ENCODE measurements at places on chromosomes 16 and 17.

DNA sequence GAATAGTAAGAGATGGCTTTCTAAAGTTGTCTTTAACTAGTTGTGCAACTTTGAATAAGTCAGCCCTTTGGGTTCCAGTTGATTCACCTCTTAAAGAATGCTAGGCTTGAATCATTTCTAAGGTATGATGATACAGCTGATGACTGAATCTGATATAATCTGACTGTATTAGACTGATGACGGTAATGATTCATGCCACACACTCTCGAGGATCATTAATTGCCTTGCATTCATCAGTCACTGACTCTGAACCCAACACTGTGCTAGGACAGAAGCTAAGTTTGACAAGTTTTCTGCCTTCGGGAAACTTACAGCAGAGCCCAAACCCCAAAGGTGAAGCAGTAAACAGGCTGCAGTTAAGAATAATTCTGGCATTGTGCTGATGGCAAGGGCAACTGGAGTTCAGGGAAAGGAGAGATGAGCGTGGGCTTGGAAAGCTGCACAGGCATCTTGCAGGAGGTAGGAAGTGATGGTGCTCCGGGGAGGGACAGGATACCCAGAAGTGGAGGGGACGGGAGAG, 25.8 kb downstream of the ASIC2 start:
- no peak for DNase-seq

DNA sequence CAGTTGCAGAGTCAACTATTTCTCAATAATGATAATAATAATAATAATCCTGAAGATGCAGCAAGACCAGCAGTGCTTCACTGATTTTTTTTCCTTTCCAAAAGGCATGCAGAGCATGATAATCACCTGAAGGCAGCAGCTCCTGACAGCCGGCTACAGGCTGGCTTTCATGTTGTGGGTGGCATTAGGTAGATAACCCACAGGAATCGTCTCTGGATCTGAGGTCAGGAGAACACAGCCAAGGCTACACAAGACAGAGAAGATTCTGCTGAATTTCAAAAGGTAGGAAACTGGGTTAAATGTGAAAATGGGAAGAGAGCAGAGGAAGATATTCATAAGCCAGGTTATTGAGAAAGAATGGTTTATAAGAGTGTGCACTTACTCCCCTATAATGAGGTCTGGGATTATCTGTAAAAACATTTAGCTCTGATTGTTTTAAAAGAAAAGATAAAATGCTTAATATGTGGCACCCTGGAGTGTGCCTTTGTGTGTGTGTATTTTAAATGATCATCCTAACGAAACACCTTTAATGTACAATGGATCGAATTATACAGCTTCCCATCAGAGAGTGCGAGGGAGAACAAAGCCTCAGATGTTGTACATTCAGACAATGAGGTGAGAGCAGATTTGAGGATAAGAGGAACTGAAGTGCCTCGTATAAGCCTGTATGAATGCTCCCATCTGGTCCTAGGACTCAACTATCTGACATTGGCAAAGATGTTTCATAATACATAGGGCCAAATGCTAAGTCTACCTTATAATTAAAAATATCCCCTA, 273.1 kb downstream of the PHKB start:
- DNase-seq, result no peak

DNA sequence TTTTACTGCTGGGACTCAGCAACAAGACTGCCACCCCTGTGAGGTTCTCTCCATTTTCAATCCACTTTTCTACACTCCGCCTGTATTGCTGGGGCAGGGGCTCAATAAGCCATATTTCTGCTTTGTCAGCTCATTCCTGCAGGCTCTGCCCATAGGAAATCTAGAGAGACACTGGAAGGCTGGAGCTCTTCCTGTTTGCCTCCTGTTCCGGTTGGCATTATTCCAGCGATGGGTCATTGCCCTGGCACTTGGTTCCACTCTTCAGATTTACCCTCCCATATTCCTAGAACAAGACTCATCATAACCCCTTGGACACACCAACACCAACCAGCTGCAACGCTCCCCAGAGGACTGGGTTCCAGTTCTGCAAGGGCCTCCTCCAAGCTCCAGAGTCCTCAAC, 210.4 kb downstream of the CA10 start:
- DNase-seq, result no peak

- no peak for DNase-seq
Observed at GRCh38 chr16:67240506-67240905, 6.8 kb downstream of the FHOD1 start.

GRCh38 chr17:15261802-15262290, 3.3 kb downstream of the PMP22 start:
- DNase-seq, result no peak

DNA sequence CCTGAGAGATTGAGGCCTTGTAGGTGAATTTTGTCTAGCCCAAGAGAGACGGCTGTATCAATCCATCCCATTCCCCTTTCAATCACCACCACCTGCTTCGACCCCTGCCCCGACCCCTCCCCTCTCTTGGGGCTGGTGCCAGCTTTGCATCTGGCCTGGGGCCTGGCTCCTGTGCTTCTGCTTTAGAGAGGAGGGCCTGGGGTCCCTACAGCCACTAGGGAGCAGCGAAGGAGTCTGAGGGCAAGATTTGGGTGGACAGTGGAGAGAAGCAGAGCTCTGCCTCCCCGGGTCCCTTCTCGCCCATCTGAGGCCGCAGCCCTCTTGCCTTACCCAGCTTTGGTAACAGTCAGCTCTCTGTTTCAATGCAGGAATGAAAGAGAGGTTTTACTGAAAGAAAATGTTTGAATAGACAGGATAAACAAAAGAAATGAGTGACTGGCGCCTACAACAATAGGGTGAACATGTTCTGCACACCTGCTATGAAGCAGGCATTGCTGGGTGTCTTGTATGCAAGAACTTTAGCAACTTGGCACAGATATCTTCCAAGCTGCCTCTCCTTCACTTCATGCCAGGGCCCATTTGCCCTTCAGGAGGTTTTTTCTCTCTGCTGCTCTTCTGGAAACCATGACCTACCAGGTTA, 57.4 kb downstream of the SLC47A1 start:
- DNase-seq, result no peak

- no peak for DNase-seq
Observed at GRCh38 chr17:40687106-40687505, 16.4 kb downstream of the KRT24 start.

- DNase-seq, result peak; percentile 42
Observed at GRCh38 chr17:17141860-17142552, 64.1 kb downstream of the PLD6 start.

- DNase-seq, result no peak
Observed at GRCh38 chr16:79536958-79537357, 63.6 kb downstream of the MAF start.

- DNase-seq, result no peak
Observed at GRCh38 chr16:53915452-53916160, 211.7 kb downstream of the FTO start.

DNA sequence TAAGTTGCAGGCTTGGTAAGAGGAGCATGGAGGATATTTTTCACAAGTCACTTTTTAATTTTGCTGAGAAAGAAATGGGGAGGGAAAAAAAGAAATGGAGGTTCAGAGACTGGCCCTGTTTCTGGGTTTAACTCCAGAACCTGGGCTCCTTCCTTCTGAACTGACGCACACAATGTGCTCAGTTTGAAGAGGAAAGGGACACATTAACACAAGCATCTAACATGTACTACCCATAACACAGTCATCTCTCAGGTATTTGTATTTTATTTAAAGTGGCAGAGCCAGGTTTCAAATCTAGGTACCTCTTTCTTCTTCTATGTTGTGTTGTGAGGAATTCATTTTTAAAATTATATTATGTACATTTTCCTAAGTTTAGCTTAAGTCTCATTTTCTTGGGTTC, 5.3 kb upstream of the TMEM100 start:
- DNase-seq, result no peak

DNA sequence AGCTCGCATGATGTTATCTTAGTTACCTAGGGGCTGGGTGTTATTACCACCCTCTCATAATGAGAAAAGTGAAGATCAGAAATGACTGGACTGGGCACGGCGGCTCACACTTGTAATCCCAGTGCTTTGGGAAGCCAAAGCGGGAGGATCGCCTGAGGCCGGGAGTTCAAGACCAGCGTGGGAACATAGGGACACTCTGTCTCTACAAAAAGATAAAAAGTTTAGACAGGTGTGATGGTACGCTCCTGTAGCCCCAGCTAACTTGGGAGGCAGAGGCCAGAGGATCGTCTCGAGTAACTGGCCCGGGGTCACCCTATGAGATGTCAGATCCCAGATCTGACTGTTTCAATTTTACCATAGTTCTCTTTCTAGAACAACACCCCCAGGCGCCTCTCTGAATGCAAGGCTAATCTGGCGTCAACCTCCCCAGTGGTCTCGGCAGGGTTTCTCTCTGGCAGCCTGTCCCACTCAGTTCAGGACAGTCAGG, 1.9 kb upstream of the CCDC102A start:
- DNase-seq, result peak; percentile 48

DNA sequence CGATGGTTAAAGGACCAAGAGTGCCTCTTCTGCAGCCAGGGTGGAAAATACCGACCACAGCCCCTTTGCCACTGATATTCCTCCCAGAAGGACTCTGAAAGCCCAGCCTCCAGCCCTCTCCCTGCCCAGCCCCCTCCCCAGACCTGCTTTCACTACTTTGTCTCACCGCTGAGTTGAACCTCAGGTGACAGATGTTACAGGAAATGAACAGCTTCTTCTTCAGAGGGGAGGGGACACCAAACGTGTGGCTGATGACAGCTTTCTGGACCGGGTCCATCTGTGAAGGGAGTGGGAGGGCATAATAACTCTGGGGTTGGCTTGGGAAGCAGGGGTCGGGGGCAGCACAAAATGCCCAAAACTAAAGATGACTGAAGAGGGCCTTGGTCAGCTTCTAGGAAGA, 14.2 kb downstream of the NKIRAS2 start:
- no peak for DNase-seq

GRCh38 chr17:78774956-78775571, 7.0 kb downstream of the CYTH1 start:
- peak; percentile 76 for DNase-seq

- no peak for DNase-seq
Observed at GRCh38 chr17:2996810-2997670, 66.4 kb downstream of the OR1D5 start.
